ENCODE measurements at places on chromosomes 5 and 9.

GRCh38 chr9:20611691-20612287, 10.5 kb downstream of the MLLT3 start:
- H3K4me3 ChIP-seq: no peak overlapping the region
- peaks cover 40% of the 10 kb centered on the region for H3K4me1 ChIP-seq
- no peaks in the 10 kb centered on the region for H3K27me3 ChIP-seq
- no peaks in the 10 kb centered on the region for H3K36me3 ChIP-seq

DNA sequence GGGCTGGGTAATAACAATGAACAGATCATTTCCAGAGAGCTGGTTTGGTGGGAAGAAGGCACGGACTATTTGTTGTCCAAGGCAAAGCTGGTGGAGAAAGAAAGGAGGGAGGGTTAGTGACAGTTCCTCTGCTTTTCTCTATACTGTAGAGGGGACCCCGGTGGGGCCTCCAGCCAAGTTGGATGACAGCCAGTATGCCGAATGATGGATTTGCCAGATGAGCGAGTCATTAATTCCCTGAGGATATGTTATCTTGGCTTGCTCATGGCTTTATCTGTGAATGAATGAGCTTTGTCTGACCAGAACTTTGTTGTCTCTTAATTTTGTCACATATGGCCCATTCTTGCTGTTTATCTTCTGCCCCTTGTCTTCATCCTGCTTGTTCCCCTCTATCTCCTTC, 158.6 kb upstream of the GLRA1 start:
- H3K4me1 ChIP-seq: no peaks in the 10 kb centered on the region
- H3K27me3 ChIP-seq: no peaks in the 10 kb centered on the region
- H3K4me3 ChIP-seq: no peak overlapping the region
- no peaks in the 10 kb centered on the region for H3K36me3 ChIP-seq
- H3K27ac ChIP-seq: no peak overlapping the region

- no peaks in the 10 kb centered on the region for H3K4me1 ChIP-seq
- no peaks in the 10 kb centered on the region for H3K27me3 ChIP-seq
- DNase-seq: no peak
- H3K27ac ChIP-seq: no peak overlapping the region
- H3K36me3 ChIP-seq: no peaks in the 10 kb centered on the region
- H3K4me3 ChIP-seq: no peak overlapping the region
Measured at GRCh38 chr5:123720955-123721354, 209.0 kb downstream of the CSNK1G3 start.

- peaks cover 77% of the 10 kb centered on the region for H3K27me3 ChIP-seq
- H3K27ac ChIP-seq: no peak overlapping the region
- peak; percentile 62 for DNase-seq
- H3K36me3 ChIP-seq: no peaks in the 10 kb centered on the region
Measured at GRCh38 chr9:130940693-130941576, 1.9 kb upstream of the FIBCD1 start.

GRCh38 chr5:170294556-170294955, 3.0 kb downstream of the LCP2 start:
- DNase-seq: no peak
- no peak overlapping the region for H3K4me3 ChIP-seq
- H3K27ac ChIP-seq: no peak overlapping the region
- H3K36me3 ChIP-seq: peaks cover 8% of the 10 kb centered on the region

DNA sequence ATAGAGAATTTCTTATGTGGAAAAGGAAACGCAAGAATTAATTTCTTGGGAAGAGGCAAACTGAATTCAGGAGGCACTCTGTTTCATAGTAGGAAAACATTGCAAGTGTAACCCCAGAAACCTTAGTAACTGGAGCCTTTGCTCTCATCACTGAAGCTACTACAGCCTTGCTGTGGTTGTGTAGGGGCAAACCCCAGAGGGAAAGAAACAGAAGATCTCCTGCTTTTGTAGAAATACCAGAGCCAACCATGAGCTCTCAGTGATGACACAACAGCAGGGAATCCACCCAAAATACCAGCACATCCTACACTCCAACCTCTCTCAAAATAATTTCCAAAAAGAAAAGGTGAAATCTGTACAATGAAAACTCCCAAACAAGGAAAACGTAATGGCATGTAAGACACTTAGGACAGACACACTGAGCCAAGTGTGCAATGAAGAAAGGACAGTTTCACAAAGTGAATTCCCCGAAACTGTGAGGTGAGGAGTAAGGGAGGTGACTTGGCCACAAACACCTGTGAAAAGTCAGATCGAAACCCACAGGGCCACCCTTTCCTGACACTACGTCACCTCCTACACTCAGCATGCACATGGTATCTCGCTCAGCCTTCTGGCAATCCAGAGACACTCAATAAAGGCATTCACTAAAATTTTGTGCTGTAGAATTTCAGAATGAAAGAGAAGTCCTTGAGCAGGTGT, 8.5 kb upstream of the ACSL6 start:
- DNase-seq: no peak
- H3K36me3 ChIP-seq: no peaks in the 10 kb centered on the region
- H3K27me3 ChIP-seq: peaks cover 50% of the 10 kb centered on the region
- no peaks in the 10 kb centered on the region for H3K4me1 ChIP-seq

- H3K36me3 ChIP-seq: no peaks in the 10 kb centered on the region
- H3K4me3 ChIP-seq: no peak overlapping the region
- DNase-seq: no peak
- no peak overlapping the region for H3K27ac ChIP-seq
- no peaks in the 10 kb centered on the region for H3K27me3 ChIP-seq
Measured at GRCh38 chr5:150325426-150325825, 22.7 kb upstream of the ARSI start.

DNA sequence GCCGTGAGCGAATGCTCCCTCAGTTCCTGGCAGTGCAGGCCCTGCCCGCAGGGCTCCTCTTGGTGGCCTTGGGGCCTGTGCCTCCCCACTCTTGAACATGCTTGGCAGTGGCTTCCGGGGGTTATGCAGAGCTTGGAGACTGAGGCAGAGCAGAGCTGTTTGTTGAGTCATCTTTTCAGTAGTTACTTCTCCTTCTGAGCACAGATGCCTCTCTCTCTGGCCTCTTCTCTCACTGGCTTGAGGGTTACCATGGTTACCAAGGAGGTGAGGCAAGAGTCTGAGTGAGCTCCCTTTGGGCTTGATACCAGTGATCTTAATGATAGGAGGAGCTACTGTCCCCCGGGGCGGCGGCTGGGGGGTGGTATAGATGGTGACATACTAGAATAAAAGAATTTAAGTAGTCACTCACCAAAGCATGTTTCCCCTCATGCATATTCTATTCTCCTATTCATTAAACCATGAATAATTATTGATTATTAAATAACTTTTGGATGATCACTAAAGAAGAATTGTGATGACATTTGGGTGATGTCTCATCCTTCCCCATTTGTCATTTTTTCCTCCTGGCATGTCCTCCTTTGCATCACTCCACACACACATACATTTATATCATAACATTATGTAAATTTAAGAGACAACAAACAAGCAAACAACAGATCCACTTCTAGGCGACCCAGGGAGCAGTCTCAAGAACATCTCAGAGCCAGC, 111.1 kb downstream of the ARHGAP26 start:
- no peaks in the 10 kb centered on the region for H3K27me3 ChIP-seq
- H3K27ac ChIP-seq: peak overlapping the region; percentile 81
- peaks cover 78% of the 10 kb centered on the region for H3K4me1 ChIP-seq
- DNase-seq: no peak
- H3K36me3 ChIP-seq: peaks cover 15% of the 10 kb centered on the region
- H3K4me3 ChIP-seq: no peak overlapping the region

DNA sequence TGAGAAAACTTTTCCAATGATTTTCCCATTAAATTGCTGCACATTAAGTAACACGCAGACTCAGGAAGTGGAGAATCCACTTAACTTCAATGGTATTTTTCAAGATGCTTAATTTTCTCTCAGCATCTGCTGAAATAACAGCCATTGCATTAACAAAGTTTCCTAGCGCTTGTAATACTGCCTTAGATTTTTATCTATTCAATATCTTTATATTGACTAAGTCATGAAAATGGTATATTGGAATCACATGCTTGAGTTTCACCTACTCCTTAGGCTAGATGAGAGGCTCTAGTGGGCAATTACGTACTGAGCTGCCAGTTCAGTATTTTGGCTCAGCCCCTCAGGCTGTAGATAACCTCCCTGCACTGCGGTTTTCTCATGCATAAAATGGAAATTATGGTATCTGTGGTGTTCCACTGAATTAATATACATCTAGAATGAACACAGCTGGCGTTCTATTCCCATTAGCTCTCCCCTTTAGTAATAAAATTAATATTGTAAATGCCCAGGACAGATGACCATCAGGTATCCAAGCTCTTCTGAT, 112.9 kb downstream of the MTX3 start:
- H3K36me3 ChIP-seq: no peaks in the 10 kb centered on the region
- H3K4me3 ChIP-seq: no peak overlapping the region
- no peak for DNase-seq
- H3K27ac ChIP-seq: no peak overlapping the region
- peaks cover 19% of the 10 kb centered on the region for H3K4me1 ChIP-seq

DNA sequence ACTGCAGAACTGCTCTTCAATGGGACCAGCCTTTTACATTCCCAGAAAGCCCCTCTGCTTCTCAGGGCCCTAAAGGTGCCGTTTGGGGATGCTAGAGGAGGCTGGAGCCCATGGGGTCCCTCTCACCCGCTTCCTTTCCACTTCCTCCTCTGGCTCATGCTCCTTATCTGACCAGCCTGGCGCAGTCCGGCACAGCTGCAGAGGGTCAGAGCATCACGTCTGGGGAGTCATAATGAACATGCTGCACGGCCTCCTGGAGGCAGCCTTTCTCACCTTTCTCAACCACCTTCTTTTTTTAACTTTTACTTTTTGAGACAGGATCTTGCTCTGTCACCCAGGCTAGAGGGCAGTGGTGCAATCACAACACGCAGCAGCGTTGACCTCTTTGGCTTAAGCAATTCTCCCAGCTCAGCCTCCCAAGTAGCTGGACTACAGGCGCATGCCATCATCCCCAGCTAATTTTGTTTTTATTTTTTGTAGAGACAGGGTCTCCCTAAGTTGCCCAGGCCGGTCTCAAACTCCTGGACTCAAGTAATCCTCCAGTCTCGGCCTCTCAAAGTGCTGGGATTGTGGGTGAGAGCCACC, 15.1 kb upstream of the TCF7 start:
- H3K4me3 ChIP-seq: no peak overlapping the region
- no peaks in the 10 kb centered on the region for H3K36me3 ChIP-seq
- H3K27me3 ChIP-seq: peaks cover 4% of the 10 kb centered on the region
- peaks cover 18% of the 10 kb centered on the region for H3K4me1 ChIP-seq
- H3K27ac ChIP-seq: no peak overlapping the region

DNA sequence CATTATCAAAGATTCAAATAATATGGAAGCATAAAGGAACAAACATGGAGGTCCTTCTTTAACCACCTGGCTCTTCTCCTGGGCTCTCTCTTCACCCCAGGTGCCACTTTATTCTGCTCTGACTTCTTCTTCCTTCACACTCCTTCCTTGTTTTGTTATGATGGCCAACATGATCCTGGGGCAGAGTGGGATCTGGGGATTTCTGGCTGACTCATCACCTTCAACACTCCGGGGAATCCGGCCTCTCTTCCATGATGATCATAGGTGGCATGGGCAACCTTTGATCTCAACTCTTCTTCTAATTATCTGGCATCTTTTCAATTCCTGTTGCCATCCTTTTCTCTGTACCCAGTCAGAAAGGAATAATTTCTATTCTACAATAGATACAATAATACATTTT, 62.1 kb upstream of the TRPC7 start:
- no peak overlapping the region for H3K4me3 ChIP-seq
- no peak for DNase-seq
- peaks cover 8% of the 10 kb centered on the region for H3K27me3 ChIP-seq
- no peaks in the 10 kb centered on the region for H3K36me3 ChIP-seq
- H3K4me1 ChIP-seq: no peaks in the 10 kb centered on the region
- H3K27ac ChIP-seq: no peak overlapping the region

GRCh38 chr9:93673021-93673838, 96.8 kb downstream of the PHF2 start:
- H3K27me3 ChIP-seq: no peaks in the 10 kb centered on the region
- H3K4me3 ChIP-seq: no peak overlapping the region
- H3K27ac ChIP-seq: peak overlapping the region; percentile 38
- peak; percentile 73 for DNase-seq
- H3K36me3 ChIP-seq: peaks cover 47% of the 10 kb centered on the region

DNA sequence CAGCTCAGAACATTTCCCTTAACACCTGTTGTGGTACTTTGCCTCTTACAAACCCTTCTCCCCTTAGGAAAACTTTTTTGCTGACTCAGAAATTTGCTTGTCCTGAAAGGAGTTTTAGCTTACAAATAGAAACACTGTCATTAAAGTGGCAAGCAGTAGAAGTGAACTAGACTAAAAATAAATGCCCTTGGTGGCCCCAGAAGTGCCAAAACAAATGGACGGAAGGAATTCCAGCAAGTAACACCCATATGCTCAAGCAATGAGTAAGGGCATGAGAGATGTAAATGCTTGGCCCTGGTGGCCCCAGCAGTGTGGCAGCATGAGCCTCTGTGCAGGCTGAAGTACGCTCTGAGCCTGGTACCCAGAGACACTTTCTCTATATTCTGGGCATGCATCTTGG, 8.6 kb downstream of the VLDLR start:
- peak overlapping the region; percentile 96 for H3K27ac ChIP-seq
- H3K36me3 ChIP-seq: no peaks in the 10 kb centered on the region
- H3K27me3 ChIP-seq: no peaks in the 10 kb centered on the region
- DNase-seq: no peak
- peaks cover 84% of the 10 kb centered on the region for H3K4me1 ChIP-seq
- H3K4me3 ChIP-seq: no peak overlapping the region

DNA sequence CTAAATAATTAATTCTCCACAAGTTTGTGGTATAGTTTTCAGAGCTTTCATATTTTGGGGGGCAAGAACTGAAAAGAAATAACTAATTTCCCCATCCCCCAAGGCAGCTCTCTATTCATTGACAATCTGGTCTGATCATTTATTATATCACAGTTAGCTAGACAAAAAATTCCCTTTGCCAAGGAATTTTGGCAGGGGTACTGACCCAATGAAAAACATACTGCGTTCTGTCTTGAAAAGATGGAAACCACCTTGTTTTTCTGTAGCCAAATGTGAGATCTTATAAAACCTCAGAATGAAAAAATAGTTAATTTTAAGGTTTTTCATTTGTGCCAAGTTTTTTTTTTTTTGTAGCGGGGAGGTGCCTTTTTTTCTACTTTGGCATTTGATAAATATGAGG, 1008.9 kb downstream of the EFNA5 start:
- H3K36me3 ChIP-seq: no peaks in the 10 kb centered on the region
- H3K27me3 ChIP-seq: no peaks in the 10 kb centered on the region
- H3K27ac ChIP-seq: no peak overlapping the region
- H3K4me1 ChIP-seq: no peaks in the 10 kb centered on the region
- no peak for DNase-seq

DNA sequence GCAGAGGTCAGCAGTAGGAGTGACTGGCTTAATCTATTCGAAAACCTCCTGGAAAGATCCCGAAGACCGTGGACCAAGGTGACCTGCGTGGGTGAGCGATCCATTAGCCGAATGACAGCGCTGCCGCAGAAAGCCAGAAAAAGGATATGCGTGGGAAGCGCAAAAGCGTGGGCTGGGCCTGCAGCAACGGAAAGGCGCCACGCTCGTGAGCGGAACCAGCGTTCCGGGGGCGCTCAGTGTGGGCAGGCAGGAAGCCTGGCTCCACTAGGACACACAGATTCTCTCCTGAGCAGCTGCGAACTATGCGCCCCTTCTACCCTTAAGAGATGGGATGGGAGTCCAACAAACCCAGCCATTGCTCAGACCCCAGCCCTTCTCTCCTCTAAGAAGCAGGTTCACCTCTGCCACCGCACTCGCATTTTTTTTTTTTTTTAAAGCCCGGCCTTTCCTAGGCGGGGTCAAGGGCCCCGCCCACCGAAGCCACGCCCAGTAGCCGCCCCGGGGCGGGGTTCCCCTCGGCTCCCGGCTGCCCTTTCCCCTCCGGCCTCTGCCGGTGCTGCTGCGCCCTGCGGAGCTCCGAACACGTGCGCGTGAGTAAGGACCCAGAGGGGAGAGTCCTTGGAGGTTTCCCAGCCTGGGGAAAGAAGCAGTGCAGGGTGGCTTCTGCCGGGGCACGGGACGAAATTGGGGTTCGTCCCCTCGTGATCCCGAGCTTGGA, 19.8 kb upstream of the MATR3 start:
- peaks cover 12% of the 10 kb centered on the region for H3K36me3 ChIP-seq
- peak overlapping the region; percentile 68 for H3K4me3 ChIP-seq
- H3K27me3 ChIP-seq: no peaks in the 10 kb centered on the region
- peak; percentile 88 for DNase-seq
- peak overlapping the region; percentile 89 for H3K27ac ChIP-seq

All from left ventricle myocardium inferior (tissue), 1 donor.